A549 treated with CpdA at 1 μM for 4 hours (cell line): ENCODE measurements at places on chromosomes 5 and 9. TPM values are rescaled to one million over a fixed set of nuclear protein-coding genes. Genes with fewer than 3 reads are reported as not detected.

The KIF24 gene
- 3.4 to 3.8 TPM (median 3.6 TPM) in 5 replicates for total RNA-seq

The ITGA2 gene
- 22.6 to 36.8 TPM (median 31.8 TPM) in 5 replicates for total RNA-seq

The AK8 gene
- 0.84 to 1.4 TPM (median 1.2 TPM) in 5 replicates for total RNA-seq

The SHLD3 gene
- 1.8 to 3.3 TPM (median 2.2 TPM) in 5 replicates for total RNA-seq

The INSL4 gene
- total RNA-seq: 15.5 to 17.9 TPM (median 16.0 TPM) in 5 replicates

The SVEP1 gene
- total RNA-seq: 1.3 to 1.9 TPM (median 1.5 TPM) in 5 replicates

The PRLR gene
- total RNA-seq: 0.08 to 0.15 TPM (median 0.11 TPM) in 4 of 5 replicates, not detected in the other

The RAI14 gene
- total RNA-seq: 70.5 to 122 TPM (median 92.2 TPM) in 5 replicates

The NUTM2G gene
- total RNA-seq: not detected in 5 replicates

The FOXD1 gene
- total RNA-seq: 13.1 to 19.3 TPM (median 17.6 TPM) in 5 replicates

The ZCCHC9 gene
- total RNA-seq: 26.8 to 32.6 TPM (median 28.3 TPM) in 5 replicates

The IL13 gene
- 0.07 TPM in 1 of 5 replicates, not detected in the others for total RNA-seq

The C5orf58 gene
- total RNA-seq: not detected in 5 replicates

The LCN15 gene
- 0.09 TPM in 1 of 5 replicates, not detected in the others for total RNA-seq

The RMRP gene
- 3.1 to 22.0 TPM (median 11.8 TPM) in 4 of 5 replicates, not detected in the other for total RNA-seq

The SPINK7 gene
- total RNA-seq: not detected in 5 replicates

The C7 gene
- total RNA-seq: not detected in 5 replicates

The FABP6 gene
- total RNA-seq: 0.79 to 1.7 TPM (median 0.92 TPM) in 5 replicates

The CCDC180 gene
- total RNA-seq: 0.15 to 0.94 TPM (median 0.86 TPM) in 5 replicates

The LYRM7 gene
- 3.3 to 8.7 TPM (median 3.7 TPM) in 5 replicates for total RNA-seq

The VAV2 gene
- 35.9 to 45.9 TPM (median 40.6 TPM) in 5 replicates for total RNA-seq

The CD180 gene
- 0.05 TPM in 1 of 5 replicates, not detected in the others for total RNA-seq

The ADGRD2 gene
- 0.03 TPM in 1 of 5 replicates, not detected in the others for total RNA-seq
